ENCODE measurements at places on chromosomes 7 and 10. TPM values are rescaled to one million over a fixed set of nuclear protein-coding genes. Genes with fewer than 3 reads are reported as not detected.
A peak's percentile ranks its signal among the peaks of the same experiment; 100 is the strongest.

Gene TRIP6
- 3.9 TPM for polyA plus RNA-seq

Gene MMP21
- not detected for polyA plus RNA-seq

Gene MRC1
- not detected for polyA plus RNA-seq

Gene OPN1SW
- polyA plus RNA-seq: not detected

- H3K27ac ChIP-seq: no peak overlapping the region
- no peak for DNase-seq
- no peaks in the 10 kb centered on the region for H3K27me3 ChIP-seq
- H3K4me1 ChIP-seq: no peaks in the 10 kb centered on the region
These were observed 11.0 kb upstream of the PIP start for GRCh38 chr7:143120691-143121405.

GRCh38 chr7:139725077-139725476 lies 52.7 kb downstream of the HIPK2 start:
- H3K4me1 ChIP-seq: peaks cover 24% of the 10 kb centered on the region
- no peak overlapping the region for H3K4me3 ChIP-seq
- no peaks in the 10 kb centered on the region for H3K36me3 ChIP-seq
- H3K27me3 ChIP-seq: no peaks in the 10 kb centered on the region
- DNase-seq: no peak

DNA sequence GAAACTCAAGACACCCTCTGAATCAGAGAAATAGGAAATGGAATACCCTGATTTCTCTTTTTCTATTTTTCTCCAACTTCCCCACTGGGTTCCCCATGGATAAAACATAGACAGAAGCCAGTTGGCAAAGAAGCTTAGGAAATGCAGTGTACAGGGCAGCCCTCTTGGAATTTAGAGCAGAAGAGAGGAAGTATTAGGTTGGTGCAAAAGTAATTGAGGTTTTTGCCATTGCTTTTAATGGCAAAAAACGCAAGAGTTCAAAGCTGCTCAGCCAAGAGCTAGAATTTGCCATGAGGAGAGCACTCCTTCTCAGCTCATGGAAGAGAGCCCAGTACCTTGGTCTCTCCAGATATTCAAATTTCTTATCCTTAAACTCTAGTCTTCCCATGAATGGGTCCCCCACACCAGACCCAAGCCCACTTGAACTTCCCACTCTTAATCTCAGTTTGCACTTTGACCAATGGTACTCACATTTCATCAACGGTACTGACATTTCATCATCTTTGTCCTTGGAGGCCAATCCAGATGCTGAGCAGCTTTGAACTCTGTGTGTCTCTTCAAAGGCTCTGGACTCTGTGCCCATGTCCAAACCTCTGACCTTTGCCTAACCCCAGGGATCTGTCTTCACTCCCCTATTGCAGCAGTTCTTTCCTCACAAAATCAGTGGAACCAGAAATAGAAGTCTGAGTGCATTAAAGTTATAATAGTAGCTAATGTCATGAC lies 73.2 kb upstream of the PPP1R3C start:
- H3K27ac ChIP-seq: no peak overlapping the region
- no peaks in the 10 kb centered on the region for H3K4me1 ChIP-seq
- H3K4me3 ChIP-seq: no peak overlapping the region
- no peaks in the 10 kb centered on the region for H3K36me3 ChIP-seq
- no peak for DNase-seq

GRCh38 chr7:50371551-50372021 lies 67.1 kb downstream of the IKZF1 start:
- no peak for DNase-seq
- peak overlapping the region; percentile 94 for H3K27ac ChIP-seq
- H3K36me3 ChIP-seq: peaks cover 33% of the 10 kb centered on the region
- no peak overlapping the region for H3K4me3 ChIP-seq
- no peaks in the 10 kb centered on the region for H3K27me3 ChIP-seq

GRCh38 chr10:36265741-36266140 lies 623.6 kb upstream of the FZD8 start:
- H3K4me1 ChIP-seq: no peaks in the 10 kb centered on the region
- no peaks in the 10 kb centered on the region for H3K27me3 ChIP-seq
- no peak overlapping the region for H3K4me3 ChIP-seq
- no peak overlapping the region for H3K27ac ChIP-seq
- H3K36me3 ChIP-seq: no peaks in the 10 kb centered on the region

GRCh38 chr7:137166363-137166762 lies 177.2 kb downstream of the PTN start:
- no peaks in the 10 kb centered on the region for H3K27me3 ChIP-seq
- no peak for DNase-seq
- no peak overlapping the region for H3K27ac ChIP-seq
- H3K36me3 ChIP-seq: no peaks in the 10 kb centered on the region
- no peak overlapping the region for H3K4me3 ChIP-seq

- H3K27ac ChIP-seq: no peak overlapping the region
- no peak overlapping the region for H3K4me3 ChIP-seq
- no peaks in the 10 kb centered on the region for H3K36me3 ChIP-seq
- peaks cover 11% of the 10 kb centered on the region for H3K4me1 ChIP-seq
These were observed 5.8 kb downstream of the ACSL5 start for GRCh38 chr10:112379635-112380296.

DNA sequence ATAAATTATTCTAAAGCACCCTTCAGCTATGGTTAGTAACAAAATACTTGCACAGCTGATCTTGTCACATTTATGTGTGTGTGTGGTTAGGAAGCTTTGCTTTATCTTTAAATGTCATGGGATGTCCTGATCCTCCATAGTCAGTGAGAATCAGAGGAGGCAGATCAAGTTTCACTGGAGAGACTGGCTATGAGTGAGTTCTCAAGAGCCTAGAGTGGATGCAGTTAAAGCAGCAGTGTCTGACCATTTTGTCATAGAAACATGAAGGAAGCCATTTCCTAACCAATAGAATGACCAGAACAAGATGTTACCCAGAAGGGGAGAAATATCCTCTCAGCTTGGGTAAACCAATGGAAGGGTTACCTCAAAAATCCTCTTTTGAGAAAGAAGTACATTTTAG lies 207.2 kb upstream of the DKK1 start:
- H3K27ac ChIP-seq: no peak overlapping the region
- no peak overlapping the region for H3K4me3 ChIP-seq
- no peaks in the 10 kb centered on the region for H3K27me3 ChIP-seq

DNA sequence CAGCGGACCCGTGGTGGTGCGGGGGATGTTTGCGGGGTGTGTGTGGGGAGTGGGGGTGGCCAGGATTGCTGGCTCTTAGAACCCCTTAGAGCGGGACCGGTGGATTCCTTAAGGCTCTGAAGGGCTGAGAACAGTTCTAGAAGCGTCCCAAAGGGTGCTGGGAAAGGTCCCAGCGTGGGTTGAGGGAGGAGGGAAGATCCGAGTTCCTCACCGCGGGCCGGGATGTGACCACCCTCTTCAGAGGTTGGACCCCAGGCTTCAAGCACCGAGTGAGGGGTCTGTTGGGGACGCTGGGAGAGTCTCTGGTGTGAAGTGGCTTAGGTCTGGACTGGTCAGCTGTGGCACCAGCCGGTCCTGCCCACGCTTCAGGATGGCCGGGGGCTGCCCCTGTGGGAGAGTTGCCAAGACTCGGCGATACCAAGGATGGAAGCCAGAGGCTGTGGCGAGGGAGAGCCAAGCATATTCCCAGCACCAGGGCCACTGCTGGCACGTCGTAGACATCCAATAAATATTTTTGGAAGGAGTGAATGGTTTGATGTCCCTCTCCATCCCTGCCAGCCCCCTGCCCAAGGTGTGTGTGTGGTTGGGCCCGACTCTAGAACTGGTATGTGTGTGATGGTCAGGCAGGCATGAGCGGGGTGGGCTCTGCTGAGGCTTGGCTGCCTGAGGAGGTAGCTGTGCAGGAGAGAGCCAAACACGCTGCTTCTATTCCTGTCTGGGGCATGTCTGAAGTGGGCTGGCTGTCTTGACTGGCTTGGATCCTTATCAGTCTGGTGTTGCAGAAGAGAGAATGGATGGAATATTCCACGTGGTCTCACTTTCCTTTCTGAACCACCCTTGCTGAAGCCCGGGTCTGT lies 19.2 kb downstream of the ZNF775 start:
- no peaks in the 10 kb centered on the region for H3K4me1 ChIP-seq
- no peak for DNase-seq
- H3K36me3 ChIP-seq: peaks cover 10% of the 10 kb centered on the region
- no peak overlapping the region for H3K27ac ChIP-seq
- no peaks in the 10 kb centered on the region for H3K27me3 ChIP-seq

Measured in naive thymus-derived CD4-positive, alpha-beta T cell (primary cell).